NCI-H526 treated with DMSO at 0.1 percent for 48 hours (cell line): ENCODE measurements at places on chromosomes 16 and 17.
A peak's percentile ranks its signal among the peaks of the same experiment; 100 is the strongest.

- DNase-seq: no peak
These were observed 31.9 kb downstream of the USP22 start for GRCh38 chr17:21010705-21011596.

DNA sequence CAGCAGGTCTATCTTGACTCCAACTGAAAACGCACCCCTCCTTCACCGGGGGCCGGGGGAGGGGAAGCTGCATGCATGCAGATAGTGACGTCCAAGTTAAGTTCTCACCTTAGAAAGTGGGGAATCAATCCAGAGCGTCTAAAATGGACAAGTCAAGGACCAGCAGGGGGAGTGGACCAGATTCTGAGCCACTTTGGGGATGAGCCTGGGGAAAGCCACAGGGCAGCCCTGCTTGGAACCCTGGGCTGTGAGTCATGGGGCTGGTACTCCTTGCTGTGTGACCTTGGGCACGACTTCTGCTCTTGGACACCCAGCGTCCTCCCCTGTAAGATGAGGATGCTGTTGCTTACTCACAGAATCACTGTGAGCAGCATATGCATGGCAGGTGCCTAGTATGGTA, 9.1 kb downstream of the TNFRSF13B start:
- no peak for DNase-seq

- DNase-seq: no peak
These were observed 6.9 kb upstream of the MAPK7 start for GRCh38 chr17:19371259-19372010.

DNA sequence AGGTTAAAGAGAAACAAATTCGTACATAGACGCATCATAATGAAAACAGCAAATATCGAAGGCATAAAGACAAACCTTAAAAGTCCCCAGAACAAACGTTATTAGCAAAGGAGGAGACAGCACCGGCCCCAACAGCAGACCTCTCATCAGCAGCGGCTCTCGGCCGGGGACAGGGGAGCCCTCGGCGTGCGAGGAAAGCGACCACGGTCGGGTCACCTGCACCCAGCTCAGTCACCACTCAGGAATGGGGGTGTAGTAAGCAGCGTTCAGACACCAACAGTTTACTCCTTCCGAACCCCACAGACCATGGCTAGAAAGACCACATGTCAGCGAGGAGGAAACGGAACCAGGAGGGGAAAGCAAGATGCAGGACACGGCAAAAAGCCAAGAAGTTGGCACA, 109.3 kb upstream of the CHMP6 start:
- no peak for DNase-seq

GRCh38 chr17:70011750-70012149, 63.3 kb upstream of the KCNJ16 start:
- DNase-seq: no peak

DNA sequence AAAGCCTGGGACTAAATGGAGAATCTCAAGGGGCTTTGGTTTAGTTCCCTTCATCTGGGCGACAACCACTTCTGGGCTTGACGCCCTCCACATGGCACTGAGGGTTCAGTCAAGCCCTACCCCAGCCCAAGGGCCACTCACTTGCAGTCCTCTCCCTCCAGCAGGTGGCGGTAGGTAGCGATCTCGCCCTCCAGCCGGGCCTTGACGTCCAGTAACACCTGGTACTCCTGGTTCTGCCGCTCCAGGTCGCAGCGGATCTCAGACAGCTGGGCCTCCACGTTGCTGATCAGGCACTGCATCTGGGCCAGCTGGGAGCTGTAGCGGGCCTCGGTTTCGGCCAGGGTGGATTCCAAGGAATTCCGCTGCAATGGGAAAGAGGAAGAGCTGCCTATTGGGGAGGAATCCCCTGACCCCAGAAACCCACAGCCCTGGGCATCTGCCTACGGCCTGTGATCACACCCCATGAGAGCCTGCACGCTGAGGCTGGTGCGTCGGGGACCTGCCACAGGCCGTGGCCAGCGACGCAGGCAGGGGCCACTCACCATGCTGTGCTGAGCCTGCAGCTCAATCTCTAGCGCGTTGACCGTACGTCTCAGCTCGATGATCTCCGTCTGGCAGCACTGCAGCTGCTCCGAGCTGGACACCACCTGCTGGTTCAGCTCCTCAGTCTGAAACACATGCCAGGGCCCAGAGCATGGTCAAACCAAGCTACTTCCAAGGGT, 2.7 kb downstream of the KRT36 start:
- no peak for DNase-seq

GRCh38 chr17:60491771-60492170, 34.3 kb downstream of the APPBP2 start:
- DNase-seq: no peak

- DNase-seq: no peak
These were observed 47.4 kb downstream of the RAI1 start for GRCh38 chr17:17728550-17729251.

DNA sequence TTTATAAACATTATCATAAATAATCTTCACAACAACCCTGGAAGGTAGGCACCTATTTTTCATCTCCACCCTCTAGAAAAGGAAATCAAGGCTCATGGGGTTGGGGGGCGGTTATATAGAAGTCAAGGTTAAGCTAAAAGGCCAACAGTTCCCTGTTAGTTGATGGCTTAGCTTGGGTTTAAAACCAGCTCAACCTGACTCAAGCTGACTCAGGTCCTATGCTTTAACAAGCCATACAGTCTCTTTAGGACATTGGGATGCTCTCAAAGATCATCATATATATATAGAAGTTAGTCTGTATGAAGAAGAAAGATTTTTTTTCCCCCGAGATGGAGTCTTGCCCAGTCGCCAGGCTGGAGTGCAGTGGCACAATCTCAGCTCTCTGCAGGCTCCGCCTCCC, 44.8 kb upstream of the MED13 start:
- no peak for DNase-seq

DNA sequence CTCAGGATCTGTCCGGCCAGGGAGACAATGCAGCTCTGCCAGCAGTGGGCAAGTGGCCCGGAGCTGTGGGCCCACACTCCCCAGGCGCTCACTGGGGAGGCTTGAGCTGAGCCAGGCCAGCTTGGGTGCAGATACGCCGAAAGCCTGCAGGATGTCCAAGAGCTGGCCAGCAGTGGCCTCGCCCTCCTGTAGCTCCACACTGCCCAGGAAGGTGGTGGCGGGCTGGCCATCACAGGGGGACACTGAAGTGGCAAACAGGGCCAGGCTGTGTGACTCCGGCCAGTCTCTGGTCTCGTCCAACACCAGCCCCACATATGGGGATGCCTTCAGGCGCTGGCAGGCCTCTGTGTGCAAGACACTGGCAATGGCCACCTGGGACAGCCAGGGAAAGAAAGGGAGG, 9.6 kb downstream of the C17orf113 start:
- no peak for DNase-seq

DNA sequence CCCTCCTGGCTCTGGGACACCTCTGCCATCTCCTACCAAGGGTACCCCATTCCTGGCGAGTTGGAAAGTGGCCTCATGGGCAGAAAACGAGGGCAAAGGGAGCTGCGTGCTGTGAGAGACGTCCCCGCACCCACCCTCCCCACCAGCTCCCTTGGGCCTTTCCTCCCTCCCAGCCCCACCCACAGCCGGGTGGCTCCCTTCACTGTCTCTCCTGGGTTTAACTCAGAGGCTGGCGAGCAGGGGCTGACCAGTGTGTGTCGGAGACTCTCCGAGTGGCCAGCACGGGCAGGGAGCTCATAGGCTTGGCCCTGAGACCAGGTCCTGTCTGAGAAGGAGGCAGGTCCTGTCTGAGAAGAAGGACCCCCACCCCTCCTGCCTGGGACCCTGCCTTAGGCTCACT, 26.1 kb downstream of the METRNL start:
- no peak for DNase-seq

DNA sequence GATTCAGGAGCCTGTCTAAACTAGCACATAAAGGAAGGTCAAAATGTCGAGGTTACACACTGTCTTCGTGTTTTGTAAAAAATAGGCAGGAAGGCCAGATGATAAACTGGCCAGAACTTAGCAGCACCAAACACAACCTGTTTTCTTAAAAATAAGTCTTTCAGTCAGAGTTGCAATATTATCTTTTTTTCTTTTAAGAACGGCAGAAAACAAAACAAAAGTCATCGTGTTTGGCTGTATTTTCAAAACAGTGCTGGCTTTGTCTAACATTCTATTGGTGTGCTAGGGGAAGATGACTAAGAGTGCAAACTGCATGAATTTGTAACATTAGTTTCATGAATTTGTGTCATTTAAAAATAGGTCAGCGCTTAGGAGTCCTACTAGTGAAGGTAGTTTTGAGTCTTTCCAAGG, 5.3 kb downstream of the MAF start:
- DNase-seq: no peak

DNA sequence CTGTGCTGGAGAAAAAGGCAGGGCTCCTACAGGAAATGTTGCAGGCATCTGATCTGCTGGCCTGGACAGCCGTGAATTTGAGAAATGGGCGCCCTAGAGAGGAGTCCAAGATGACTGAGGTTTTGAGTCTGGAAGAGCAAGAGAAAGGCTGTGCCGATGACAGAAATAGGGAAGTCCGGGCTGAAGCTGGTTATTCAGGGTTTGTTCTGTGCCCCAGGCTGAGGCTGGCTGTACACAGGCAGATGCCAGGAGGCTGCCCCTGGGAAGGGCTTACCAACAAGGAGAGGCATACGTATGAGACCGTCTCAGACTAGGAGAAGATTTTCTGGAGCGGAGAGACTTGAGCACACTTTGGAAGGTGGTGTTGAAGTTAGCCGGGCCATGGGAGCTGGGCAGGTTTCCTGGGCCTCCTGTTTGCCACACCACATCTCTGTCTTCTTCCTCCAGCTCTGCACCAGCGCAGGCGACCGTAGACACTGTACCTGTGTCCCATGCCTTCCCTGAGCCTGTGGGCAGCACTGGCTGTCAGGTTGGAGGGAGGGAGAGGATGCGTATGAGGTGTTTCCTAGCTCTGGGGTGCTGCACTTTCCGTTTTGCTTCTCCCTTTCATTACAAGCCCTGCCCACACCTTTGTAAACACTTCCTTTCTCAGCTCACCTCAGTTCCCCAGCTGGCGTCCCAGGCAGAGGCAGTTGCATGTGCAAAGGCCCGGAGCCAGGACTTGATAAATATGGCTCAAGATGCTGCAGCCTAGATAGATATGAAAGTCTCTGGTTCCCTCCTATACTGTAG, 80.8 kb downstream of the SPECC1 start:
- DNase-seq: no peak

- peak; percentile 14 for DNase-seq
These were observed 43.4 kb upstream of the CRHR1 start for GRCh38 chr17:45740553-45741330.

- DNase-seq: no peak
These were observed 19.8 kb downstream of the ZNF385C start for GRCh38 chr17:42078396-42079043.
